Stimulated activated CD8-positive, alpha-beta memory T cell treated with anti-CD3 and anti-CD28 coated beads, Interleukin-7, amount 100 ng/mL, for 48 hours (primary cell): ENCODE measurements at places on chromosomes 1 and 21.

DNA sequence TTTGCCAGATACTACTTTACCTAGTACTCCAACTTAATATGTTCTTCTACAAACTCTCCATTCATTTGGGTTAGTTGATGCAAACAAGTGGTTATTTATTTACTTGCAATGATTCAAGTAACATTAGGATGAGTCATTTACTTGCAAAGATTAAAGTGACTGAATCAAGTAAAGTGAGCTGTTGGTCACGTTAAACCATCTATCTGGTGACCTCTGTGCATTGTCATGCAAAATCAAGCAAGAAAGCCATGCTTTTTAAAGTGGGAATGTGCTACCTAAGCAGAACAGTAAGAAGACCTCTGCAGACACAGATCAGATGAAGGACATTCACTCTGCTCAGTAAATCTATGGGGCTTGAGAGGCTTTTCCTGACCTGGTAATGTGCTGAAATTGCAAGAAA, 254.7 kb downstream of the LRRIQ3 start:
- no peak for DNase-seq

- DNase-seq, result peak; percentile 53
Measured at GRCh38 chr1:184974056-184974836, at the start of gene NIBAN1. NIBAN1 (minus strand) TSS chr1:184974508; CDS start chr1:184974356, 152 bp downstream.

GRCh38 chr1:98422816-98423215, 238.7 kb upstream of the SNX7 start:
- no peak for DNase-seq

GRCh38 chr1:205840146-205840923, 9.6 kb downstream of the PM20D1 start:
- DNase-seq, result no peak

GRCh38 chr1:210715072-210715471, 386.4 kb downstream of the HHAT start:
- DNase-seq, result no peak

- DNase-seq, result no peak
Measured at GRCh38 chr1:41046347-41046775, 24.8 kb upstream of the SLFNL1 start.

DNA sequence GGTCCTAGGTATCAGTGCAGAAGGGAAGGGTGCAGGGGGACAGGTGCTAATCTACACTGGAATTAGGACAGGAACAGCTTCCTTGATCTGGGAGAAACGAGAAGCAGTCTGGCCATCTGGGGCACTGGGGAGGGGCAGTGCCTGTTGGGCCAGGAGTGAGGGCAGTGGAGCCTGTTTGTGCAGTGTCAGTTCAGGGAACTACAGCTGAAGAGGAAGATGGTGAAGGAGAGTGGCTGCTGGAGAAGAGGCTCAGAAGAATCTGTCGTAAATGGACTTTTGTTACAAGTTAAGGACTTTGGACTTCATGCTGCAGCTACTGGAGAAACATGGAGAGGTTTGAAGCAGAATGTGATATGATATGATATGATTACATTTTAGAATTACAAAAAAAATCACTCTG, 3.2 kb upstream of the TNFSF4 start:
- no peak for DNase-seq

GRCh38 chr1:203860396-203861025, 888 bp upstream of the SNRPE start:
- DNase-seq, result no peak

GRCh38 chr1:192151176-192151575, 7.1 kb upstream of the RGS18 start:
- DNase-seq, result no peak

DNA sequence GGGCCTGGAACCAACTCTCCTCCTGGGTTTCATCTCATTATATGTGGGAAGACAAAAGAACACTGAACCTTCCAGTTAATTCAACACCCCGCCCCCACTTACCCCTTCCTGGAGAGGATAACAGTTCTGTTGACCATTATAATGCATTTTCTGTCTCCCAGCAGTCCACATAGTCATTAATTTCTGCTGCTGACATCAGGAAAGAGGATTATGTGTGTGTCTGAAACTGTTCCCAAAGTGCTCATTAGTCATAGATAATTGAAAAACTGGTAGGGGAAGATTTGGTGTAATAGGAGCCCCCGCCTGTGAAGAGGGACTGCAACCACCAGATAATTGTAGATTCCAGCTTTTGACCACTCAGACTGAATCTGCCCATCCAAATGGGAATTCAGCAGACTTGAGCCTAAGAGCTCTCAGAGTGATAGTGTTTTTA, 208.7 kb downstream of the FGGY start:
- DNase-seq, result no peak

GRCh38 chr1:101451888-101452287, 215.1 kb downstream of the S1PR1 start:
- DNase-seq, result no peak

- DNase-seq, result no peak
Measured at GRCh38 chr1:154998201-154998780, 4.3 kb upstream of the ZBTB7B start.

GRCh38 chr1:98157524-98158313, 236.9 kb upstream of the DPYD start:
- no peak for DNase-seq

DNA sequence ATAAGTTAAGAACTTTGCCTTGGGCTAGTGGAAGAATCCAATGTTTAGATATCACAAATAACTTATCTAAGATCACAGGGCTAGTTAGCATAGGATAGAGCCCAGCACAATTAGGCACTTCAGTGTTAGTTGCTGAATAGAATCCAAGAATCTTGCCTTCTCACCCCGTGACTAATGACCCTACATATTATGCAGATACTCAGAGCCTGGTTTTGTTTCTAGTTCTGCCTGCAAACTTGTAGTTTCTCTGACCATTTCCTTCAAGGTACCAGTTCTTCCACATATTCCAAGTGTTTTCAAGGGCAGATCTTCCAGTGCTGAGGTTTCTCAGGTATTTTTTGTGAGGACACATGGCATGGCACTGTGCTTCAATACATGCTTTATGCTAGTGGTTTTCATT, 239.3 kb downstream of the KCNK2 start:
- no peak for DNase-seq

DNA sequence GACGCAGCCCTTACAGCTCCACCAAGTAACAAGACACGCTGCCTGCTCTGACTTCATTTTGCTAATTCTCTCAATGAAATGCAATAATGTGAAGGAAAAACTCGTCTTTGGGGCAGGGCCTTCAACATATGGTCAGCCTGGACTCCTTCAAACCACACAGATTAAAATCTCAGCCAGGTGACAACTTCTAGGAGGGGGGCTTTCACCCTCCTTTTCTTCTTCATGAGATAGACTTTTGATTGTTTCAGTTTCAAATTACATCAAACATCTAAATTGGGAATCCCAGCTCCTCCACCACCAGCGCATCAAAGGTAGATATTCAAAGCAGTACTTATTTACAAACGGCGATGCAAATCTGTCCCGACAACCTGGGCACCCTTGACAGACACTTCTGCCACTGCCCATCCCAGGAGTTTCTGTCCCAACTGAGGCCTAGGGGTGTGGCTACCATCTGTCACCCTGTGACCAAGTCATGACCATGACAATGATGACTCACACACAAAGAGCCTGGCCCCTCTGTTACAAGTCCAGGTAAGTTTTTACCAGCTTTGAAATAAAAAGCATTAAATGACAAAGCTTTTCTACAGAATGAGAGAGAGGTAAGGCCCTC, 29.7 kb downstream of the SSBP3 start:
- DNase-seq, result no peak

- DNase-seq, result no peak
Measured at GRCh38 chr1:172969611-172970010, 81.1 kb downstream of the TNFSF18 start.

DNA sequence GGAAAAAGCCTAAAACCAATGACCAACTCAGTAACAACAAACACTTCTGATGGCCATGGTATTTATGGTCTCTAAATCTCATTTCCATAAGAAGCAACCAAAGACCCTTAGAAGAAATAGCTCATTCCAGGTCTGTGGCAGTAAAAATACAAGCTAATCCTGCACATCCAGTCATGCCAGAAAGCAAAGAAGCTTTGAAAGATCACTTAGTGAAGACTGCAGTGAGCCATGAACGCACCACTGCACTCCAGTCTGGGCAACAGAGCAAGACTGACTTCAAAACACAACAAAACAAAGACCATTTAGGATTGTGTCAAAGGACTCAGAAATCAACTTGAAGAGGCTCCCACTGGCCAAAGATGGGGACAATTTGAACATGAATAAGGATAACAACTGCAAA, 18.4 kb upstream of the ELK4 start:
- DNase-seq, result no peak

DNA sequence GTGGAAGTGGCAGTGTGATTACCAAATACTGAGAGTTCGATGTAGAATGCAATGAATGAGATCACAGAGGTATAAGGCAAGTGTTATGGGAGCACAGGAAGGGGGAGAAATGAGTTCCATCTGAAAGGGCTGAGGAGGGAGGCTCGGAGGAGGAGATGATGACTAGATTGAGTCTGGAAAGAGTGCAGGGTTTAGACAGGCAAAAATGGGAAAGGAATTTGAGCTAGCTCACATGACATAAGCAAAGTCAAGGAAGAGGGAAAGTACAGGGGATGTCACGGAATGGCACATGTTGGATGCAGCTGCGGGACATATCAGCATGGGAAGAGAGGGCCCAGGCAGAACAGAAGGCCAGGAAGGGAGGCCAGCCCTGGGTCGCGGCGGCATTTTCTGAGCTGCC, 132.7 kb downstream of the RUNX1 start:
- no peak for DNase-seq

GRCh38 chr1:119587341-119587740, 60.7 kb downstream of the ZNF697 start:
- no peak for DNase-seq
